ENCODE measurements at places on chromosomes 1 and 21.

GRCh38 chr1:159916242-159917051, 8.9 kb downstream of the TAGLN2 start:
- no peak for DNase-seq

DNA sequence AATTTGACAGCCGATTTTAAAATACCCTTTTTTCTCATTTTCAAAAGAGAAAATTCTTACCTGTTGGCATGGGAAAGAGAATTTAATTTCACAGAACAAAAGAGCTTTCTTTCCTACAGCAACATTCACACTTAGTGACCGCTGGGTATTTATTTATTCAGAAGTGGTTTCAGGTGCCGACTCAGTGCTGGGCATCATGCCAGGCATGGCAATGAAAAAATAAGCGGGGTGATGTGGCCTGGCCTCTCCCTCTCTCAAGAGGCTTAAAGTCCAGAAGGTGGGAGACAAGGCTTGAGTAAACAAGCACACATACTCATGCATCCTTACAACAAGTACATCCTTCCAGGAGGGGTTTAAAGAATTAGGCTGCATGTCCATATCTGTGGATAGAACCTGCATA, 4.1 kb upstream of the PCP4 start:
- no peak for DNase-seq

DNA sequence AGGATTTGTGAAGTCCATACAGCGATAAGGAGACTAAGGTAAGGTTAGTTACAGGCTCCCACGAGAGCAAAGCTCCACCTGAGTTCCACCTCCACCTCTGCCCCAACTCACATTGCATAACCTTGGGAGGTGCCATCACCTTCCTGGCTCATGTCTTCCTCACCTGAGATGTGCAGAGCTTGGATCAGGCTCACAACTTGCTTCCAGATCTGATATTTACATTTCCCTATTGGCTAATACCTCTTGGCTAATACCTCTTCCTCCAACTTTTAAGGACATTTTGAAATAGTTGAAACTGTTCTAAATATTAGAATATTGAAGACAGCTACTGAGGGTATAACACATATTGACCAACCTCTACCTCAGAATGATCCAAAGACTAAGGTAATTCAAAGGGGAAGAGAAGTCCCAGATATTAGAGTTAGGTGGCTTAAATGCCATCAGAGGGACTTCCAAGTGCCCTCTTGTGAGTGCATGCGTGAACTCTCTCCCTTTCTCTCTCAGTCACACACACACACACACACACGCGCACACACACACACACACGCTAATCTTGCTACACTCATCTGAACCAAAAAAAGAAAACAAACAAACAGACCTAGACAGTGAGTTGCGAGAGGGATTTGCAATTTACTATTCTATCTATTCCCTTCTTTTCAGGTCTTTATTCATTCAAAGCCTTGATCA, 134.3 kb downstream of the PLPP3 start:
- no peak for DNase-seq

- DNase-seq: peak; percentile 41
Observed at GRCh38 chr21:41923631-41924367, 30.0 kb downstream of the C2CD2 start.

- peak; percentile 57 for DNase-seq
Observed at GRCh38 chr1:234309598-234310459, 63.4 kb upstream of the COA6 start.

DNA sequence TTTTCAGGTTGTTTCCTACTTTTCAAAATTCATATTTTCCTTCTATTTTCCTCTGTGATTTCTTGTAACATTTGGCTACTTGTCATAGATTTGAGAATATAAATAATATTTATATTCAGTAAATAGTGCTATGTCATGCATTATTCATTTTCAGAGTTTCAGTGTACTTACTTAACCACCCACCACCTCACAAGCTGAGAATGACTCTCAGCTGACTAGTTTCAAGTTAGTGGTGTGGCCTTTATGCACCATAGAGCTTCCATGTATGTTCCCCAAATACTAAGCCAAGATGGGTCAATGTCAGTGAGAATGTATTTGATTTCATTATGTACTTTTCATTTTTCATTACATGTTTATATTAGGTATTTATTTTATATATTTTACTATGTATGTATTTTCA, 56.9 kb upstream of the RGS1 start:
- DNase-seq: no peak

GRCh38 chr1:235391874-235392273, 24.6 kb downstream of the TBCE start:
- no peak for DNase-seq

- no peak for DNase-seq
Observed at GRCh38 chr1:29120367-29120766, 3.3 kb downstream of the TMEM200B start.

DNA sequence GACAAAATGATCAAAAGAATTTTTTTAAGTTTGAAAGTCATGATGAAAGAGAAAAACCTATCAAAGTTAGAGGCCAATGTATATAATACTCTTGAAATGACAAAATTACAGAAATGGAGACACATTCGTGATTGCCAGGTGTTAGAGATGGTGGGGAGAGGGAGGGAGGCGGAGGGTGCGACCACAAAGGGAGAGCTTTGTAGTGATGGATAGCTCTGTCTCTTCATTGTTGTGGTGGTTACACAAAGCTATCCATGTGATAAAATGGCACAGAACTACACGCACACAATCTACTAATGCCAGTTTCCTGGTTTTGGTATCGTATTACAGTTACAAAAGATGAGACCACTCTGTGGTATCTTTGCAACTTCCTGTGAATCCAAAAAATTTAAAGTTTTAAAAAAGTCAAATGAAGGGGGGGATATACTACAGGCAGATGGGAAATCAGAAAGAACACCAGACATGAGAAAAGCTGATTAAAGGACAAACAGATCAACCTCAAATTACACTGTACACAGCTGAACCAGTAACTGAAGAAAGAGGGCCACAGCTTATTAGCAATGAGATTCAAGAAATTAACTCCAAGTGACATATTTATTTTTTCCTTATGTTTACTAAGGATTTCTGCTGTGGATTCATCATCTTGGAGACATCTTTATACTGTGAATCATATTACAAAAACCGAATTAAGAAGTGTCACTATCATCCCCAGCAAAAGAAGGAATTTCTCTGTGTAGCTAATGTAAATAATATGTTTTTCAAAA, 199.1 kb downstream of the SLC45A1 start:
- peak; percentile 79 for DNase-seq

GRCh38 chr1:3481836-3482375, 27.4 kb downstream of the ARHGEF16 start:
- DNase-seq: no peak

DNA sequence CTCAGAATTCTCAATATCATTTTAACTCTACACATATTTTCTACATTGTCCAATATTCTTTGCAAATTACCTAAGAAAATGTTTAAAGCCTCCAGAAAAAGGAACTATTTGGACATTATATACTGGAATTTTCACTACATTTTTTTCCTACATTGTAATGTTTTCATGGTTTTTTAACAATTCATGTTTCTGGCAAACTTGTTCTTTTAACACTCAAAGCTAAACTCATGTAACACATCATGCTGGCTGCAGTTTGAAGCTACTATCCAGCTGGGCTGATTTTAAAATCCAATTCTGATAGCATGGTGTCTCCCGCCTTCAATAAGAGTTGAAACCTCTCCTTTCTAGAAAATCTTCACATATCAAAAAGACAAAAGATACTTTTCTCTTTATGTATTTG, 52.0 kb downstream of the TGFBR3 start:
- DNase-seq: no peak

GRCh38 chr1:111615870-111616715, 3.5 kb upstream of the RAP1A start:
- no peak for DNase-seq

DNA sequence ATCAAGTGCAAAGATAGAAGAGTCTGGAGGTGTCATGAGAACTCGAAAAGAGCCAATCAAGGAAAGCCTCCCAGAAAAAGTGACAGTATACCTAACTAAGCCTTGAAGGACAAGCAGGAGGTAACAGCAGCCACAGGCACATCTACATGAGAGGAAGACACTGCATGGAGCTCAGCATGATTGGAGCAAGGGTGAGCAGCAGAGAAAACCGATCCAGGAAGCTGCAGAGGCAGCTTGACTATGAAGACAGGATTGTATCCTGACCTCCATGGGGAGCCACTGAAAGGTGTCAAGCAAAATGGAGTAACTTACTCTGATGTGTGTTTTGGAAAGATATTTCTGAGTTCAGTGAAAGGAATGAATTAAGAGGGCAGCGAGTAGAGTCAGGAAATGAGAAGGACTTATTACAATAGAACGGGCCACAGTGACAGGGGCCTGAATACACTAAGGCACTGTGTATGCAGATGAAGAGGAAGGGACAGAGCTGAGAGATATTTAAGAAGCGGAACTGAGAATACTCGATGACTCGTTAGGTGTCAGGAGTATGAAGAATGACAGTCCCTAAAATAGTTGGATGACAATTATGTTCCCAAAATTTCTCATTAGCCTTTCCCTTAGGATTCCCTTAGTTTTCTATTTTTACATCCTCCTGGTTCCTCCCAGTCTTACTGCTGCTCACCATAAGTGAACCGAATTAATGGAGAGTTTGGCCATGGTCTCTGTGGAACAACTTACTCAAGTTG, 139.3 kb upstream of the NFIA start:
- DNase-seq: no peak

- DNase-seq: no peak
Observed at GRCh38 chr1:69787151-69787550, 219.4 kb downstream of the LRRC7 start.

DNA sequence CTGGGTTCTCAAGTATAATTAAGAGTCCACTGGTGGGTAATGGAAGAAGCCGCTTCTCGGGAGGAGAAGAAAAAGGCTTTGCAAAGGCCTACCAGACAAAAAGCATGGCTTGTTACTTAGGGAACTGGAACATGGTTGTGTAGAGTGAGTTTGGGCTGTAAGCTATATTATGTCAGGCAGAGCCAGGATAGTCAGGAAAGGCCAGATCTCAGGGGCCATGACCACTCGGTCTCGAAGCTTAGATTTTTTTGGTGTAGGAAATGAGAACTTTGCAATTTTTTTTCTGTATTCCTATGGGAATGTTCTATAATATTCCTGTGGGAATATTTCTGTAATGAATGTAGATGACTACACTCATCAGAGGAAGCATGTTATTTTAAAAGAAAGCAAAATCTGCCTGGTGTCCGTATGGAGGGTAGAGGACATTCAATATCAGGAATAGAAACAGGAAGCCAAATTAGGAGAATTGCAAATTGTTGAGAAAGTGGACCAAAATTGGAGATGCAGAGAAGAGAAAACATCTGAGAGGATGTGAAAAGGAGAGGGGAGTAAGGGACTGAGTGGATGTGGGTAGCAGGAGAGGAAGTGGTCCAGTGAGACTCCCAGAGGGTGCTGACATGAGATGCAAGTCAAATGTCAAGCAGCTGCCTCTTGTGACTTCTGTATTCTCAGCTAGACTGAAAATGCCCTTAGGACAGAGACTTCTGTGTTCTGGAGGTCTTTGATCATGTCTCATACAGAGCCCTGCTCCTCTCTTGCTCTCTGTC, 45.2 kb upstream of the HAO2 start:
- peak; percentile 58 for DNase-seq

- no peak for DNase-seq
Observed at GRCh38 chr1:17538428-17539117, 925 bp upstream of the ARHGEF10L start.

DNA sequence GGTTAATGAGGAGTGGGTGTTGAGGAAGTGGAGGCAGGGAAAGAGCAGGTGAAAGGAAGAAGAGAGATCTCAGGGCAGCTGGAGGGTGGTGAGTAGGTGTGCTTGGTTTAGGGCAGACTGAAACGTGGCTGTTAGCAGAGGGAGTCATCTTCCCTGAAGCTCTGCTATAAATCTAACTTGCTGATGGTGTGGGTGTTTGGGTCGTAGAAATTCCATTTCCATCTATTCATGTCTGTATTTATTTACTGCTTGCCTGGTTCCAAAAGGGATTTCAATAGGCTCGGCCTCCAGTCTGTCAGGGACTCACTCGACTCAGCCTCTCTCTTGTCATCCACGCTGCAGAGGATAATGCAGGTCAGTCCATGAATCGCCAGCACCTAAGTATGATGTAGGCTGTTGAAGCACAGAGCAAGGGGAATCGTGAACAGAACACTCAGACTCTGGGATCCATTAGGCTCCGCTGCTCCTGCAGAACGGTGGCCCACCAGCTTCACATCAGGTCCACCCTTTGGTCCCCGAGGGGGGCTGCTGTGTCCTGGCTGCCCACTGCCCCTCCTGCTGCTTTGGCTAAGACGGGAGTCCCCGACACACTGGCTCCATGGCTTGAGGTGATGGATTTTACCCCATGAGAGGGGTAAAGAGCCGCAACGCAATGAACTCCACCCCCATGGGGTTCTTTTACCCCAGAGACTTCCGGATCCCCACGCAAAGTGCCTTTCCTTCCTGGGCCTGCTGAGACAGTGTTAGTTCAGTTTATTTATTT, 156.2 kb downstream of the RHOU start:
- no peak for DNase-seq

DNA sequence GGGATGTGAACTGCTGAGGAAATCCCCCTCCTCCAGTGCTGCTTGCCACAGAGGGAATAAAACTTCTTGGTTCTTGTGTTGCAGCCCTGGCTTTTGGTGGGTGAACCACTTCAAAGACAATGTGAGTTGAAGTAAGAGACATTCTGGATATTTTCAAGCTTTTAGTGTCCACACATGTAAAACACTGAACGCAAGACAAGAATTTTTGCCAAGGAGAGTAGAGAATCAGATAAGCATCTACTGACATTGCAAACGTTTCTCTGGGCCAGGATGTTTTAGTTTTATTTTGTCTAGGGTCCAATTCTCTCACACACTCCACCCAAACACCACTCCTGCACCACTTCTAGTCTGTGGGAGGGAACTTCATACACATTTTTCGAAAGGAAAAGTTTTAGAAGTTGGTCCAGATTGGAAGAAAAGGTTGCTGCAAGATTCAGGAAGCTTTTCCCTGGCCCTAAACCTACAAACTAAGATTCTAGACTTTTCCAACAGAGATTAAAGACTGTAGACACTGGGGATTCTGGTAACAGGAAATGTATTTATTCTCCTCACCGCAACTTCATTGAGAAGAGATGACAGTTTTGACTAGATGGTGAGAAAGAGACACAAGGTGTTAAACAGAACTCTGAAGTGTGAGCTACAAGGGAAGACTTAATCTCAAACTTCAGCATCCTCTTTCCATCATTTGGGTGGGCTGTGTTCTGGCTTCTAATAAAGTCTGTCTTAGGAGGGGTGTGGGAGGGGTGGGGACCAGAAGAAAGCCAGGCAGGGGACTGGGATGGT, 16.1 kb downstream of the FASLG start:
- peak; percentile 81 for DNase-seq

- no peak for DNase-seq
Observed at GRCh38 chr1:85314726-85315125, 38.3 kb upstream of the BCL10 start.

Data from Jurkat, Clone E6-1 (cell line).